Stimulated activated CD4-positive, alpha-beta T cell treated with anti-CD3 and anti-CD28 coated beads, Interleukin-1b, Interleukin-23, amount 100 ng/mL, for 4 hours (primary cell): ENCODE measurements at places on chromosomes 2 and 18.
A peak's percentile ranks its signal among the peaks of the same experiment; 100 is the strongest.

- no peak for DNase-seq
These were observed 136.0 kb upstream of the SIX2 start for GRCh38 chr2:45145073-45145899.

DNA sequence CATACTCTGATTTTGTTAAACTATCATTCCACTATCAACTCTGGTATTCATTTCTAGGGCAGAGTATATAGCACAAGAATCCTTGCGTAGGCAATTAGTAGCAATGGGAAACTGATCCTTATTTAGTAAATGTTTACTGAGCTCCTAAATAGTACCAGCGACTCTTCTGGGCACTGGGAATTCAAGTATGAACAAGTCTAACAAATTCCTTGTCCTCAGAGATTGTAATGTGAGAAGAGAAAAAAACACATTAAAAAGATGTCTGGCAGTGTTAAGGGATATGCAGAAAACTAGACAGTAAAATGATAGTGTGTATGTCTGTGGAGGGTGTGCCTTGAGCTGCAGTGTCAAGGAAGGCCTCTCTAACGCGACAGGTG is 721 bp downstream of the METTL5 start:
- no peak for DNase-seq

DNA sequence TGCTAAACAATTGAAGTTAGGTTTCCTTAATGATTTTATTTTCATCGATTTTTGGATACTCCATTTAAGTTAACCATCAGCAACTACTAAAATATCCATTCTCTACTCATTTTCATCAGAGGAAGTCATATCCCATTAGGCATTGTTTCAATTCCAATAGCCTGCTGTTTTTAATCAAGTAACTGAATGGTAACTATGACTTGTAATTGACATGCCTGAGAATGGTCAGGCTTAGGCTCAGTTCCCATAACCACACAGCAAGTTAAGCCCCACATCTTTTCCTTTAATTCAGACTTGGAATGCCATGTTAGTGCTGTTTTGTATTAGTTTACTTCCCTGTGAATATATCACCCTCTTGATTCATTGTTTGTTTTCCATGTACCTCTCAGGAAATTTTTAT is 398.8 kb downstream of the ARHGAP15 start:
- DNase-seq = no peak

DNA sequence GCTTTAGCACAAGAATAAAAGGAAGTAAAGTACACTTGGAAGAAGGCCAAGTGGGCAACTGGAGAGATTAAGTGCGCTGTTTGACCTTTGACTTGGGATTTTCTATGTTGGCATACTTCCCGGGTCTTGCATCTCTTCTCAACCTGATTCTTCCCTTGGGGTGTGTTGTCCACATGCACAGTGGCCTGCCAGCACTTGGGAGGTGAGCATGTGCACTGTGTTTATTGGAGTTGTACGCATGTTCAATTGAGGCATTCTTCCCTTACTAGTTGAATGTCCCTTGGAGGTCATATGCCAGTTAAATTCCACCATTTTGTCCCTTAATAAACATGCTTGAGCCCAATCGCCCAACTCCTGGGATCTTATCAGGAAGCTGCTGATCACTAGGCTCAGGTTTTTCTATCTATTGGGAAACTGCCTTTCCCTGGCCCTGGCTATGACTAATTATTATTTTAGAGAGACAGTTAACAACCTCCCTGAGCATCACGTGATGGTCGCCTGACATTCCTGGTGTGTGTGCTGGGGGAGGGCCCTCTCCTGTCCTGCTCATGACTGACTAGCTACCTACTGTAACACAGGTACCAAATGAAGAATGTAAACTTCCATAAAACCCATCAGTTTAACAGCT is 62.5 kb upstream of the RAPGEF4 start:
- no peak for DNase-seq

GRCh38 chr2:230944123-230944653 is 19.1 kb upstream of the GPR55 start:
- no peak for DNase-seq

DNA sequence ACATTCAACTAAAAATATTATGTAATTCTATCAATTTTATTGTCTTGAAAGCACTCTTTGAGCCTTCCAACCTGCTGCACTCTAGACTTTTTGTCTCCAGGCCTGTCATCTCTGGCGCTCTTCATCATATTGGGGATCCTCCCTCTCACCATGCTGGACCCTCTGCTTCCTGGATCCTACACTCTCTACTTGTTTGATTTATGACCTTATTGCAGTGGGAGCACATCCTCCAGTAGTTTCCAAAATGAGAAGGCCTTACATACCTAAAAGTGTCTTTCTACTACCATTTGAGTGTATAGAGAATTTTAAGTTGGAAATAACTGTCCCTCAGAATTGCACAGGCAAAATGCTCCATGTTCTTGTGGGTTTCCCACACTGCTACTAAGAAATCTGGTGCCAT is 25.2 kb downstream of the PNO1 start:
- no peak for DNase-seq

DNA sequence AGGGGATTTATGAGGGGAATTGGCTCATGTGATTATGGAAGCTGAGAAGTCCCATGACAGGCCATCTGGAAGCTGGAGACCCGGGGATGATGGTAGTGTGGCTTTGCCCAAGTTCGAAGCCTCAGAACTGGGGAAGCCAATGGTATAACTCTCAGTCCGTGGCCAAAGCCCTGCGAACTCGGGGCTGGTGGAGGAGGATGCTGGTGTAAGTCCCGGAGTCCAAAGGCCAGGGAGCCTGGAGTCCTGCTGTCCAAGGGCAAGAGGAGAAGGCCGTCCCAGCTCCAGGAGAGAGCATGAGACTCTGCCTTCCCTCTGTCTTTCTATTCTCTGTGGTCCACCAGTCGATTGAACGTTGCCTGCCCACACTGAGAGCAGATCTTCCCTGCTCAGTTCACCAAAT is 43.2 kb upstream of the CABLES1 start:
- no peak for DNase-seq

DNA sequence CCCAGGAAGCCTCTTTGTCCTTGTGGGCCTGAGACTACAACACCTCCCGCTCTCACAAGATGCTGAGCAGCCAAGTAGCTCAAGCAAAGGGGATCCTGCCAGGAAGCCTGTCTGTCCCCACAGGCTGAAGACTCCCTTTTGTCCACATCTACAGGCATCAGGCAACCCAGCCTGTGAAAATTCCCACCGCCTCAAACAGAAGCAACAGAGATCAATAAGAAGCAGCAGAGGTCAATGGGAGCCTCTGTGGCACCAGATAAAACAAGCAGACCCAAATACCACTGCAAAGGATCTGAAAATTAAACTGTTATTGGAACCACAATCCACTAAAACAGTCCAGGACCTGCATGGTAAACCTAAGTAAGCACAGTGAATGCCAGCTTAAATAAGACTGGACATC is 48.5 kb downstream of the ASXL2 start:
- DNase-seq = no peak

DNA sequence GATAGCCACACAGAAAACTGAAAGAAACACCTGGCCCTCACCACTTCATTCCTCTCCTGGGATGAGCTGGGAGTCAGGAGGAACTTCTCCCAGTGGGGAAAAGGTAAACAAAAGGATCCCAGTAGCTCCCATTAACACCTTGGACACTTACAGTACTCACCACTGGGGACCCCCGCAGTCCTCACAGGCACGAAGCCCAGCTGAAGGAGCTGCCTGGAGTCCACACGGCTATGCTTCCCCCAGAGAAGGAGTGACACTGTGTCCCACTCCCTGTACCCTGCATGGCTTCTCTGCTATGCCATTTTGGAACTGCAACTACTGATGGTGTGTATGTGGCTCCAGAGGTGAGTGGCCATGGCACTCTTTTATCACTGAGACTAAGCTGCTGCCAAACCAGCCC is 1565.1 kb downstream of the LRP1B start:
- no peak for DNase-seq

- no peak for DNase-seq
These were observed 24.7 kb downstream of the BABAM2 start for GRCh38 chr2:27915191-27915590.

- no peak for DNase-seq
These were observed 36.5 kb downstream of the PCBP1 start for GRCh38 chr2:70123829-70124116.

- DNase-seq = no peak
These were observed 127.9 kb upstream of the LGALSL start for GRCh38 chr2:64325852-64326577.

GRCh38 chr2:4656326-4656725 is 953.0 kb downstream of the DCDC2C start:
- no peak for DNase-seq

GRCh38 chr18:3790703-3791102 is 340.7 kb downstream of the TGIF1 start:
- DNase-seq = no peak

DNA sequence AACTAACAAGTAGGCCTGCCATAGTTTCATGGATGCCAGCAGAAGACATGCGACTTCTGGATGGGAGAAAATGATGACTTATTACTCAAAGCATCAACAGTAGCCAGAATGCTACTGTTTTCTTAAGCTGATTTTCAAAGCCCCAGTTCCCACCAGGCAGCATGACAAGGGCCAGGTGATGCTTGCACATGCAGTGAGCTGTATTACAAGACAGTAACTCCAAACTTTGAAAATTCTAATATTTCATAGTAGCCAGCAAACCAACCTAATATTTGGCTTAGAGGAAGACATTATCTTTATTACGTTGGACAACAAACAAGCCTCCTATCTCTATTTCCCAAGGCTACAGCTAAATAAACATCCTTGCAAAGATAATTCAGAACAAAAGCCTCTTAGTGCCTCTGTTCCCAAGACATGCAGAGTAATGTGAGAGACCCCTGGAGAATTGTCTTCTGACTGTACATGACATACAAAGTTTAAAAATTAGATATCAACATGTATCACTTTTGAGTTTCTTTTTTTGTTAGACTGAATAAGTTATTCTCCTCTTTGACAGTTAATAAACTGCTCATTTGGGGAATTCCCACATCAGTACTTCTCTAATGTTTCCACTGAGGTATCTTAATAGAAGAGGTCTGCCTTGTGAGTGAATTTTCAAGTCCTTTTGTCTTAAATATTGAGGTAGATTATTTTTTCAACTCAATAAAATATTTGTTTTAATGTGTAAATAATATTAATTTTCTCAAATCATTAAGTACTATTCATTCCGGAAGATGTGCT is 367.6 kb upstream of the CWC22 start:
- no peak for DNase-seq

DNA sequence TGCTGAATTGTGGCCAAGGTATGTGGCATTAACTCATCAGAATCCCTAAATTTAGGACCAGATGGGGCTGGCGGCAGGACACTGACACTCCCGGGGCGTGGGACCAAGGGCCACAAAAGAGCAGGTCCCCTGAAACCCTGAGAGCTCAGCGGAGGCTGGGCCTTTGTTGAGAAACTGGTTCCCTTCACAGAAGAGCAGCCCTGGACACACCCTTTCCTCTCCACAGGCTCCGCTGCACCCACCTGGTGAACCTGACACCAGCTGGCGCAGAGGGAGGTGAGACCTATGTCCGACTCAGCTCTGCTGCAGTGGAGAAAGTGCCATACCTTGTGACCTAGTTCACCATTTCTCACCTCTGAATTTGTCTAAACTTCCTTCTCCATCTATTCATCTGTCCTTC is 119.5 kb downstream of the RTP5 start:
- DNase-seq = no peak

DNA sequence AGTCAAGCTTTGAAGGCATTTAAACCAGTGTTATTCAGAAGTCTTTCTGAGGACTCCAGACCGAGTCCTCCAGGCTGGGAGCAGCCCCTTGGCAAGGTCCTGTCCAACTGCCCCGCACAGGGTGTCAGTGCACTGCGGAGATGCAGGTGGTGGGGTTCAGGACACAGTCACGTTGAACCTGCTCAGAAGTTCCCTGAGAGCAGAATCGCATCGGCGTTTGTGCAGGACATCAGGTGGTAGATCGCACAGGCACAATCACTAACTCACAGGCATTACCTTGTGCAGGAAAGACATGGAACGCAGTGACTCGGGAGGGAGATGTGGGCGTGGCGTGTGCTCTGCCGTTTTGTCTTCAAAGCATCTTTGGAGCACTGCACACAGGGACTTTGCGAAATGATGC is 10.4 kb downstream of the COPS9 start:
- no peak for DNase-seq

- DNase-seq = no peak
These were observed 97.6 kb upstream of the PPP1CB start for GRCh38 chr2:28653892-28654662.

GRCh38 chr2:239200646-239201530 is 199.9 kb downstream of the HDAC4 start:
- no peak for DNase-seq

GRCh38 chr2:46697830-46698323 is 217.7 kb downstream of the MCFD2 start:
- DNase-seq = peak; percentile 1

DNA sequence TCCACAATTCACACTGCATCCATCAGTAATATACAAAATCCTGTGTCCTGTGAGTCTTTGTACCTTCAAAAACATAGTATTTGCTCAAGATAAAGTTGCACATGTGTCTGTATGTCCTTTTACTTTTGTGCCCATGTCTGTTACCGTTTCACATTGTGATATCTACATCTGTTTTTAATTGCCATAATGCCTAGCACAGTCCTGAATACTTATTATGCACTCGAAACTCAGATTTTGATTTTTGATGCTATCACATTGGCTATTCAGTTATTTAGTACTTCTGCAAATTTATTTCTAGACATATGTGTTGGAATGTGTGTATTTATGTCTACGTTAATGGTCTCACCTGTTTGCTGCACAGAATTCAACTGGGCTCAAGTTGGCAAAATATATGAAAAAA is 452.8 kb upstream of the ZEB2 start:
- no peak for DNase-seq

DNA sequence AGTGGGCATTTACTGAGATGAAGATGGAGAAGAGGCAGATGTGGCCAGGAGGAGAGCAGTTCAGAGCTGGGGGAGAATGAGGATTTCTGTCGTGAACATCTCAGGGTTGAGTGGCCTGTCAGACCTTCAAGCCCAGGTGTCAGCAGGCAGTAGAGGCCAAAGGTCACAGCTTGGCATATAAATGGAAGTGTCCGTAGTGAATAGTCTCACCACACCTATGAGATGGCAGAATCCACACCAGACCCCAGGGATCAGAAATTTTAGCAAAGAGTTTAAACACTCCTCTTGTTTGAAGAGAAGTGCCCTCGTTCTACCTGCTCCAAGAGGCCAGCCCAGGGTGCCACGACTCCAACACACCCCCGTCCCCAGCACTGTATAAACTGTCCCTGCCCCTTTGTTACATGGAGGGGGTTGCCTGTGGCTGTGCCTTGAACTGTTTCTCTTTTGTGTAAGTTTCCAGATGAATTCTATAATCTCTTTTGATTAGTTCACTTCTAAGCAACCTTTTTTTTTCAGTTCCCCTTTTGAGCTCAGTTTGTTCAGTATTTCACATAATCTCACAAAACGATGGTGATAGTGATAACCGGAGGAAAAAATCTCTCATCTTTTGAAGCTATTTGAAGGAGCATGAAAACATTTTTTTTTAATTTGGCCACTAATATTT is 69.0 kb upstream of the TTC39C start:
- DNase-seq = no peak
